ENCODE measurements at places on chromosomes 12 and 14.

- DNase-seq, result no peak
Measured at GRCh38 chr12:82314406-82314892, 43.7 kb downstream of the CCDC59 start.

DNA sequence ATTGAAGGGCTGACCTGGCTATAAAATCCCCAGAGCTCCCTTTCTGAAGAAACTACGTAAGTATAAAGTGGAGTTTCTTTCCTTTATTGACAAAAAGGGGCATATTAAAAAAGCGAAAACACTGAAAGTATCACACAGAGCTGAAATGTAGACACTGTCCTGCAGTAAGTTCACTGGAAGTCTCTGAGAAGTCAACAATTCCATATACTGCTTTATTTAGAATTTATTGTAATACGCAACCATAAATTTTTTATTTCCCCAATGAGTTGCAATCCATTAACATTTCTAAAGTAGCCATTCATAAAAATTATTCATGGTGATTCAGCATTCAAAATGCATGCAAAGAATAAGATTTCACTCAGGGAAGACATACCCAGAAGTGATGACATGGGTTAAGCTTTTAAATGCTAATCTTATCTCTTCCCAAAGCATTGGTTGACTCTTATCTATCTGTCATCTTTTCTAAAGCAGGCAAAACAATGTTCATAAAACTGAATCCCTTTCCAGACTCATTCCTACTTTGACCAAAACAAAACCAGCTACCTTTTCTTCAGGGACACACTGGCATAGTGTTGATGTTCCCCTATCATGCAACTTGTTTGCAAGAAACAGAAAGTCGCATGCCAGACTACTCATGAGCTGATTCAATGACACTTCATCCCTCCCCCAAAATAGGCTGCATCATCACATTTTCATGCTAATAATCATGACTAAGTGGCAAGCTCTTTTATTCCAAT lies 17.3 kb downstream of the KITLG start:
- no peak for DNase-seq

GRCh38 chr12:121580959-121581685 lies at the start of gene KDM2B:
TSS of gene KDM2B (minus strand) at chr12:121581023. CDS start at chr12:121580911, 112 bp downstream.
- no peak for DNase-seq

- DNase-seq, result no peak
Measured at GRCh38 chr12:127339065-127339464, 927.9 kb upstream of the TMEM132C start.

GRCh38 chr14:76793956-76794355 lies 18.7 kb downstream of the ANGEL1 start:
- DNase-seq, result no peak

DNA sequence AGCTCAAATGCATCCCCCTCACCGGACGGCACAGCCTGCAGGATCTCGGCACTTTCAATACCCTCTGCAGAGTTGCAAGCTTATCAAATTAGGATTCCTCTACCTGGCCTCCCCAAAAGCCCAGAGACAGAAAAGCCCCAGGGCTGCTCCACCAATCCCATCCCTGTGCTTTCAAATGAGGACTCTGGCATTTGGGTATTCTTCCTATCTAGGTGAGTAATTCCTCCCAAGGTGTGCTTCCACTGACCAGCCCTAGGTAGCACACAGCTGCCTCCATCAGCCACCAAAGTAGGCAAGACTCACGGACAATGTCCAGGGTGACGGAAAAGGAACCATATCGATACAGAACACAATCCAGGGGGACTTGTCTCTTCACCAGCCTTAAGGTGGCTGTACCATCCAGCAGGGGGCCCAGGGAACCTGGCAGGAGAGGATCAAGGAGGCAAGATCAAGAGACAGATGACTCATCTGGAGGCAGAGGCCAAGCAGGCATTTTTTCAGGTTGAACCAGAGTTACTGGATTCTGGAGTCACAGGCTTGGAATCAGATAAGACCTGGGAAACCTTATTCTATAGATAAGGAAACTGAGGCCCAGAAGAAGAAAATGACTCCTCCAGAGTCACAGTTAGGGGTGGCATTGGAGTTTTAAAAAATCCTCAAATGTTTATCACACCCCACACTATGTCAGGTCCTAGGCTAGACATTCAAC lies 9.9 kb downstream of the PMEL start:
- DNase-seq, result no peak

GRCh38 chr12:29414368-29414767 lies 33.4 kb upstream of the ERGIC2 start:
- no peak for DNase-seq

- no peak for DNase-seq
Measured at GRCh38 chr12:53552361-53553327, 45.4 kb upstream of the NPFF start.

- no peak for DNase-seq
Measured at GRCh38 chr14:51862176-51862796, 1.9 kb downstream of the GNG2 start.

- no peak for DNase-seq
Measured at GRCh38 chr12:90978117-90978770, 23.3 kb upstream of the CCER1 start.

- DNase-seq, result no peak
Measured at GRCh38 chr14:102028733-102029132, 58.1 kb downstream of the HSP90AA1 start.

- no peak for DNase-seq
Measured at GRCh38 chr14:89228921-89229639, 188.0 kb downstream of the FOXN3 start.

GRCh38 chr12:50918584-50919316 lies 33.6 kb upstream of the HIGD1C start:
- no peak for DNase-seq

DNA sequence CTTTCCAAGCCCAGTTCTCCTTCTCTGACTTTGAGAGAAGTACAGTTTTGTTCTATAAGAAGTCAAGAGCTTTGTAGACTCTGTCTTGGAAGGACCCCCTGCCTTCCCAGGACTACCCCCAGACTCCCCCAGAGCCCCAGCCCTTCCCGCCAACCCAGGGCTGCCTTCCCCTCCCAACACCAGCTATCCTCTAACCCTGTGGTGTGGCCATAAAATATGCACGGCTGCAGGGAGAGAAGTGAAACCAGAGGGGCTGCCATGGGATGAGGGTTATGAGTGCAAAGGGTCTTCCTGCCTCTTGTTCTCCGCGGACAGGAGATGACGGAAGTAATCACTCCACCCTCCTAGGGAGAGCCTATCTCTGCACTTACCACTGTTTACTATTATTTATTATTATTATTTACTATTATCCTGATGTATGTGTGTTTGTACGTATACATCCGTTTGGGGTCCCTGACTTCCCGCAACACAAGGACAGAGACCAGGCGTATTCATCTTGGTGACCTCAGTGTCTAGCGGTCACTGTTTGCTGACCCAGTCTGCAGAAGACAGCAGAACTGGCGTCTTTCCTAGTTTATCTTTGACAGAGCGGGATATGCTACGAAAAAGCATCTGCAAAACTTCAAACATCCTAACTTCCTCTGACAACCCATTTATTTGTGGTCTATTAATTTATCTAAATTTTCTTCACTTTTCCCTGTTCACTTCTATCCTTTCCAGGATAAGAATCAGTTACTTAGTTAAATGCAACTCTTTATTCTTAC lies 3.5 kb upstream of the SCNN1A start:
- no peak for DNase-seq

GRCh38 chr12:95993907-95994306 lies 2.2 kb downstream of the HAL start:
- DNase-seq, result no peak

DNA sequence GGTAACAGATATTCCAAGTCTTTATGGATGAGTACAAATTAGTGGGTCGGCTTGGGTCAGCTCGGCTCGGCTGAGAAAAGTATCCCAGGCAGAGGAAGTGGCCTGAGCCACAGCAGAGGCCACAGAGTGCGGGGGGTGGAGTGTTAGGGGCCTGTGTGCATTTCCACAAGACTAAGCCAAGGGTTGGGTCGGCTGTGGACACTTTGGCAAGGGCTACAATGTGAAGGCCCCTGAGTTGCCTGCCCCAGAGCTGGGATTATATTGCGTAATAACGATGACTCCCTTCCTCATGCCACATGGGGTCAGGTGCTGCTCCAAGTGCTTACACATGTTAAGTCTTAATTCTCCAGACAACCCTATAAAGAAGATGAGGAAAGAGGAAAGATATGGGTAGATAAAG lies 11.4 kb downstream of the EVL start:
- DNase-seq, result no peak
